ENCODE measurements at places on chromosomes 12 and 14. TPM values are rescaled to one million over a fixed set of nuclear protein-coding genes. Genes with fewer than 3 reads are reported as not detected.

The CCDC175 gene
- total RNA-seq, result not detected

The LRFN5 gene
- total RNA-seq, result not detected

The B4GALNT3 gene
- total RNA-seq, result not detected

The RASSF9 gene
- 7.7 TPM for total RNA-seq

The KRT78 gene
- not detected for total RNA-seq

The SMCO2 gene
- total RNA-seq, result 0.23 TPM

The TTC7B gene
- 63.3 TPM for total RNA-seq

The BCDIN3D gene
- total RNA-seq, result 4.3 TPM

The NRIP2 gene
- not detected for total RNA-seq

The ABCC9 gene
- 0.05 TPM for total RNA-seq

The FITM1 gene
- 0.51 TPM for total RNA-seq

The PMCH gene
- total RNA-seq, result not detected

The RNFT2 gene
- 2.2 TPM for total RNA-seq

The GDF11 gene
- total RNA-seq, result 1.4 TPM

The UNC79 gene
- total RNA-seq, result under 0.01 TPM
